ENCODE measurements at places on chromosomes 11 and 22.
A peak's percentile ranks its signal among the peaks of the same experiment; 100 is the strongest.

GRCh38 chr11:74611369-74611861, 19.0 kb downstream of the POLD3 start:
- peak; percentile 20 for DNase-seq

DNA sequence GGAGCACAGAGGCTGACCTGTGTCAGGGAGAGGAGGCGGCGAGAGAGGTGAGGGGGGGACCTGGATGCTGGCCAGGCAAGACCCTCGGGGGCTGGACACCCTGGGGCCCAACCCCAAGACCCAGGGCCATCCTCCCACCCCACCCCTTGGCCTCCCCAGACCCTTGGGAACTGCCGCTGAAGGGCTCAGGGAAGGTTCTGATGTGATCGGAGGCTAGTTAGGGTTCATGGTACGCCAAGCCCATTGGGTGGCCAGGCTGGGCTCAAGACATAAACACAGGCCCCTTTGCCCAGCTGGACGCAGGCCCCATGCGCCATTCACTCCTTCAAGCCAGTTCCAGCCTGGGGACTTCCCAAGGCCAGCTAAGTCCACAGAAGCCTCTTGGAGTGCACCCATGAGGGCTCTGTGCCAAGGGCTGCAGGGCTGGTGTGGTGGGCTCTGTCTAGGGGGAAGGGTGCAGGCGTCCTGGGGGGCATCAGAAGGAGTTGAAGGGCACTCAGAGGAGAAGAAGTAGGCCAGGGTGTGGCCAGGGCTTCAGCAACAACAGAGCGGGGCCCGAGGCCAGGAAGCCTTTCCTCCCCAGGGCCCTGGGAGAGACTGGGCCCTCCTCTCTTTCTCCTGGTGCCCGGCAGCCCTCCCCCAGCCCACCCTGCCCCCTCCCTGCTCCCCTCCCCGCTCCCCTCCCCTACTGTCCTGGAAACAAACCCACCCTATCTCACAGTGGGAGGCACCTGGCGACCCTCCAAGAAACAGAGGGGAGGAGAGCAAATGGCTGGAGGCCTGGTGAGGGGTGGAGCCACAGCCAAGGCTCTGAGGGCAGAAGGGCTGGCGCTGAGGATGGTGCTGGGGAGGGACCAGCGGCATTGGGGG, 12.9 kb downstream of the TSPAN32 start:
- DNase-seq, result peak; percentile 72

GRCh38 chr11:49208006-49208721, at the start of gene FOLH1:
TSS of gene FOLH1 (minus strand) at chr11:49208602. CDS start at chr11:49208409, 193 bp downstream.
- DNase-seq, result no peak

- no peak for DNase-seq
Observed at GRCh38 chr11:63489879-63490278, 1.1 kb downstream of the PLAAT5 start.

DNA sequence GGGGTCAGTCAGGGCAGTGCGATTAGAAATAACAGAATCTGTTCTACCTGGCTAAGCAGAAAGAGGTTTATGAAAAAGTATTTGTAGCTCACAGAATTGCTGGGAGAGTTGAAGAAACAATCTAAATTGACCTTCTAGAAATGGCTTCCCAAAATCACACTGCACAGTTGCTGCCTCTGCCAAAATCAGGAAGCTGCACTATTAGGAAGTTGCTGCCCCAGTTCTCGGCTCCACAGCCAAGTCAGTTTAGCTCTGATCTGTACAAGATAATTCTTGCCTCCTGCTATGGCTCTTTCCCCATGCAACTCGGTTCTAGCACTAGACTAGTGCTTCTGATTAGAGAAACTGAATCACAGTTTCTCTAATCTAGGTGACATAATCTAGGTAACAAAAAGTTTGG, 16.0 kb upstream of the CCDC90B start:
- DNase-seq, result no peak

DNA sequence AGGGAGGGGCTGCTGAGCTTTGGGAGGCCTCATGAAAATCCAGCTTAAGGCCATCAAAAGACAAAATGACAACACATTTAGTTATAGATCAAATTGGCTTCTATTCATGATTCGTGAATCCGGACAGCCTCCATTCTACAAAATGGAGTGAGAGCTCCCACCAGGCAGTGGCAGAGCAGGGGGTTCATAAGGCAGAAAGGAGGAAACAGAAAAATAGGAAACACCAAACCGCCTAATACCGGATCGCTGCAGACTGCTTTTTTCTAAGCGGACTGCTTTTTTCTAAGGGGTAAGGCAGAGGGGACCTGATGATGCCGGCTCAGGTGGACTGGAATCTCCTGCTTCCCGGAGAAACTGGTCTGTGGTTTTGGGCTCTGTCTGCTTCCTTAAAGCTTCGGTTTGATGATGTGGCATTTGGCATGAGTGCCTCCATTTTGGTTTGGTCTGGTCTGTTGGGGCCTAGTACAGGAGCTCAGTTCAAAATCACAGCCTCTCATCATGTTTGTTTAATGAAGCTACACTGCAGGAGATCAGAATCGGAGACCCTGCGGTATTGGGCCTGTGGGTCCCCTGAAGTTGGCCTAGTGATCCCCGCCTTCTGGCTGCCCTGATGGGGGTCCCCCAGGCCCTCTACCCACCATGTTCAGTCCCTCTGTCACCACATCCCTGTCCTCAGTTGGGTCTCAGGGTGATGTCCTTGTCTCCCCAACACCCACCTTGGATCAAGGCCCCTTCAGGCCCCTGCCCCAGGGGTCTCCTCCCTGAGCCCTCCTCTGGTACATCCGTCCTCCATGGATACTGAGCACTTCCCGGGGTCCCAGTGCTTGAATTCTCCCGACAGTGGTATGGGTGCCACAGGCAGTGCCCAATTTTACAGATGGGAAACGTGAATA, 1.2 kb downstream of the ALDH3B1 start:
- DNase-seq, result no peak

All from NCI-H226 (cell line).